ENCODE measurements at places on chromosomes 13 and 19. TPM values are rescaled to one million over a fixed set of nuclear protein-coding genes. Genes with fewer than 3 reads are reported as not detected.

MARK4 gene
- 16.3 TPM for total RNA-seq

ELSPBP1 gene
- not detected for total RNA-seq

ZNF552 gene
- total RNA-seq: 11.9 TPM

SMIM24 gene
- not detected for total RNA-seq

CLEC11A gene
- 68.0 TPM for total RNA-seq

PSG7 gene
- not detected for total RNA-seq

ERICH4 gene
- total RNA-seq: not detected

B3GNT8 gene
- total RNA-seq: 0.88 TPM

SPTBN4 gene
- 0.97 TPM for total RNA-seq

ACP7 gene
- under 0.01 TPM for total RNA-seq

TGFBR3L gene
- total RNA-seq: 2.7 TPM

FBXO27 gene
- total RNA-seq: 6.4 TPM

LPAR2 gene
- total RNA-seq: 0.89 TPM

TEX101 gene
- total RNA-seq: not detected

KCNN1 gene
- not detected for total RNA-seq

ADGRE2 gene
- 0.32 TPM for total RNA-seq

NANOS3 gene
- not detected for total RNA-seq

TNNI3 gene
- not detected for total RNA-seq

LMTK3 gene
- total RNA-seq: 2.1 TPM

NOTCH3 gene
- 31.2 TPM for total RNA-seq

IL12RB1 gene
- total RNA-seq: under 0.01 TPM

PEG3 gene
- total RNA-seq: 0.89 TPM

IGFL2 gene
- 0.05 TPM for total RNA-seq

TNFSF9 gene
- 0.14 TPM for total RNA-seq

KRTDAP gene
- not detected for total RNA-seq

DPF1 gene
- total RNA-seq: 2.4 TPM

Measured in smooth muscle cell of the umbilical artery (primary cell).